ENCODE measurements at places on chromosomes 7 and 10.

- no peak for DNase-seq
These were observed 16.4 kb downstream of the SORCS3 start for GRCh38 chr10:104657457-104657856.

DNA sequence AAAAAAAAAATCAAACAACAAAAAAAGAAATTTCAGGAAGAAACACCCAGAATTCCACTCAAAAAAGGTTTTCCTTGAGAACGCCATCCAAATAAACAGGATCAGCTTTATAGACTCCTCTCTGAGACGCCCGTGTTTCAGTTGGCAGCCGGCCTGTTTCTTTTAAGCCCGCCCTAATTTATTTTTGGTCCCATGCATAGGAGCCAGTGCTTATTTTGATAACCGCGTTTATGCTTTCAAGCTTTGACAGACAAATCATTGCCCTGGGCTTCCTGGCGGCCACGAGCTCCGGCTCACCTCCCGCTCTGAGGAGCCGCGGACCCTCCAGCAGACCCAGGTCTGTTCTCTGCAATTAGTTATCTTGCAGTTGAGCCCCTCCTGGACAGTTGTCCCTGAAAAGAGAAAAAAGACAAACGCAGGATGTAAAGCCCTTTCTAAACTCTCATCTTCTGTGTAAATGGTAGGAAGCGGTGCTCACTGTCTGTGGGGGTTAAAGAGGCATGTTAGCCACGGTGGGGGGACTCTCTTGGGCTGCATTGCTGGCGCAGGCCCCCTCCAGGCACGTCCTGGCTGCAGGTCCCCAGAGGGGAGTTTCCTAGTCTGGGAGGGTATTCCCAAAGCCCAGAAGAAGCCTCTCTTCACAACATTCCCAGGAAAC lies 22.2 kb upstream of the UNCX start:
- no peak for DNase-seq

GRCh38 chr7:141397236-141398163 lies 153.7 kb upstream of the AGK start:
- no peak for DNase-seq

GRCh38 chr7:31114593-31115343 lies 62.7 kb downstream of the ADCYAP1R1 start:
- no peak for DNase-seq

GRCh38 chr7:45937862-45938261 lies 16.8 kb upstream of the IGFBP3 start:
- no peak for DNase-seq

DNA sequence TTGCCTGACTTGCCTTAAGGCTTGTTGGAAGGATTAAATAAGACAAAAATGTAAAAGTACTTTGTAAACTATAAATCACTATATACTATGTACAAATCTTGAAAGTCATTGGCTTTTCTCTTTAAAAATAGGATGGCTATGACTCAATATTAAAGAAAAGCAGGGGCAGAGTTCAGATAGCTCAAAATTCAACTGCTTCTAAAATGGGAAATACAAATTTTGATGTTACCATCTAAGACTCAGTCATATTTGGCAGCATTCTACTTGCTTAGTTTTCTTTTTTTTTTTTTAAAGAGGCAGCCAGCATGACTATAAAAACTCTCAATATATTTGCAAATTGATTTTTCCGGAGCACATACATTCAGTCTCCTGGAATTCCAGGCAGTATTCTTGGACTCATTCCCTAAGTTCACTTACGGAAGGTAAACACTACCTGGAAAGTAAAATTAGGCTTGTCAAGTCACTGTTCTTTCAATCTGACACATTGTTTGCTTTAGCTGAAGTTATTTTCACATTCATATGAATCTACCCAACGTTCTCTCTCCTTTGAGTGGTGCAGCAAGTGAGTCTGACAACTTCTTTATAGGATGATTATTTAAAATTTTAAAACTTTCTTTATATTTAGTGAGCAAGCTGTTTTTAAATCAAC lies 133.8 kb upstream of the CCDC6 start:
- no peak for DNase-seq

DNA sequence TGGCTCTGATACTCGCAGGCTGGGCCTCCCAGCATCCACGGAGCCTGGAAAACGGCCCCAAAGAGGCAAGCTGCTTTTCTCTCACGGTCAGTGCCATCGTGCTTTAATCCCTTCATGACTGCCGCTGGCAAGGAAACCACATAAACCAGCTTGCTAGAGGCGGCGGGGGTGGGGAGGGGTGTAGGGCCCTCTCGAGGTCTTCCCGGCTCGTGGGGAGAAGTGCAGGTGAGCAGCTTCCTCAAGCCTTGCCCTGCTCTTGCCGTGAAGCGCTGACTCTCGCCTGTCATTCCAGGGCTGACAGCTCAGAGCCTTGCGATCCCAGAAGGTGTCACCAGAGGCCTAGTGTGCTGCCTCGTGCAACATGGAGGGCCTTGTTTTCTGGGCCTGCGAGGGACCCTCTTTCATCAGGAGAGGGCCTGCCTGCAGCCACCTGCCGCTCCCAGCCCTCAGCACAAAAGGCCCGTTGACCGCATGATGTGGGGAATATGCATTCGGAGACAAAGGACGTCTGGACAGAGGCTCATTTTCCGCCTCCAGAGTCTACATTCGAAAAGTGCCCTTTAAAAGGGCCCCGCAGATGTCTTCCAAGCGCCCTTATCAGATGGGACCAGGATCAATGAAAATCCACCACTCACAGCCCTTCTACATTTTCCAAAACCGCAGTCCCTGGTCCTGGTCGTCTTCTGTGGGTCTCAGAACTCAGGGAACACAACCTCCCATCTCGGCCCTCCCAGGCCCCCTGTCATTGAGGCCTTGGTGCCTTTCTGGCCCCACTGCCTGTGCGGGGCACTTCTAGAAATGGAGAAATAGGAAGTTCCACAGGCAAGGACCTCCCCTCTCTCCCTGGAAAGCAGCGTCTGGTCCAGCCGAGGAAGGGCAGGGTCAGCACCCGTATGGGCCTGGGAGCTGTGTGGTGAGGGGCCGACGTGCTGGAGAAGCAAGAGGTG lies 58.7 kb downstream of the ZRANB1 start:
- no peak for DNase-seq

DNA sequence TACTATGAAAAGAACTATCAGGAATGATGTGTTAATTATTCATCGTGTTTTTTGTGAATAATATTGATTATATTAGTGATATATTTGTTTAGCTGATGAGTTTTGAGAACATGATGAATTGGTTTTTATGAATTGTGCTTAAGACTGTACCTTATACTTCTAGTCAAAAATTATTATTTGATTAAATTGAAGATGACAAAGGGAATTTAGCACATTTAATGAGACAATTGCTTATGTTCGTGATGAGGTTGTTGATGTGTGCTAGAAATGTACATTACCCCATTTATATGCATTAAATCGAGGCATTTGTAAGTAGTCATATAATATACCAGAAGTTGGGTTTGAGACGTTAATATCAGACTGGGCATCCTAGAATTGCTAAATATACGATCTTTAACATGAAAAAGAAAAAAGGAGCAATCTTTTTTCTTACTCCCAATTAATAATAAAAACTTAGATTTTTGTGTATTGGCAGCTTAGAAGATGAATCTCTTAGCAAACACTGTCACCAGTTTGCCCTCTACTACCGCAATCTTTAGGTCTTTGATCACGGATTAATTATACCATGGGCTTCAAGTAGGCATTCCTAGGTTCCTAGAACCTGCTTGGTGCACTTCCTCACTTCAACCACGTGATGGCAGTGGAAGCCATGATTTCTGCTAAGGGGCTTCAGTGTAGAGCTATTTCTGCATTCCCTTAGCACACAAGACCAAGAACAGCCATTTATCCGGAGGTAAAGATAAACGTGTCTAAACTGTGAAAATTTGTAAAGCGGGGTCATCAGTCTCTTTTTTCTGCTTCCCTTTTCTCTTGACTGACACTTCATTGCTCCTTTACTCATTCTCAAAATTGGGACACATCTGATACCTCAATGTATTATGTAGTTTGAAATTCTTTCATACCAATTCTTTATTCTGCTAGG lies 1.6 kb downstream of the KLHDC10 start:
- peak; percentile 40 for DNase-seq

- no peak for DNase-seq
These were observed 437.9 kb downstream of the TCERG1L start for GRCh38 chr10:130873636-130874035.

DNA sequence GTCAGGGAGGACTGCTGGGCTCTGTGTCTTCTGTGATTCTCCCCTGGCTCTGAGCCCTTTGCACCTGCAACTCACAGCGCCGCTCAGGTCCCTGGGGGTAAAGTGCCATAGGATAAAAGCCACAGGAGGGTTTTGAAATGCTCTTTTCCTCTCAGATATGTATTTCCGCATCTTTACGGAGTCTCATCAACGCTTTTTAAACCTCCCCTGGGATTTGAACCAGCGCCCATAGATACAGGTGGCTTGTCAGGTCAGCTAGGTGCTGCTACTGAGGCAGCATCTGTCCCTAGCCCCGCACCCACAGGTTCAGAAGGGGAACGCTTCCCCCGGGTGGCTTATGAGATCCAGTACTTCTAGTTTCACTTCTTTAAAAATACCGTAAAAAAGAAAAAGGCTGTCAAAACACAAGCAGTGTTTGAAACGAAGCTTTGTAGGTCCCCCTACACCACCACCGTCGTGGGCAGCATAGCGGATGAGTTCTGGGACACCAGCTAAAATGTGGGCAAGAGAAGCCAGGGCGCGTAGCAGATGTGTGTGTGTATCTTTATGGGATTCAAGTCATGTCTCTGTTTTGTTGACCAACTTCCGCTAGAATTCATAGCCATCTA lies 173.5 kb downstream of the CUX1 start:
- no peak for DNase-seq

DNA sequence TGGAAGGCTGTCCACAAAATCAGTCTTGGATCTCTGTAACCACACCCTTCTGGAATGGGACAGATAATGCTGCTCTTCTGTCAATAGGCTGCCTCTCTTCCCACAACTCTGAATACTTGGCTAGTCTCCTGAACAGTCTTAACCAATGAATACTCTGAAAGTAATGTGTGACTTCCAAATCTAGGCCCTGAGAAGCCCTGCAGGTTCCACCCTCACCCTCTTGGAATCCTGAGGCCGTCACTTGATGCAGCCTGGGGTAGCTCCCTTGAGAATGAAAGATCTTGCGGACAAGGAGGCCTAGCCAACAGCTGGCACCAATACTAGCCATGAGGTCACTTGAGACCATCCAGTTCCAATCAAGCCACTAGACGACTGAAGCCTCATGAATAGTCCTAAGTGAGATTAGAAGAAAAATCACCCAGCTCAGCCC lies 109.2 kb downstream of the ARHGAP12 start:
- no peak for DNase-seq

DNA sequence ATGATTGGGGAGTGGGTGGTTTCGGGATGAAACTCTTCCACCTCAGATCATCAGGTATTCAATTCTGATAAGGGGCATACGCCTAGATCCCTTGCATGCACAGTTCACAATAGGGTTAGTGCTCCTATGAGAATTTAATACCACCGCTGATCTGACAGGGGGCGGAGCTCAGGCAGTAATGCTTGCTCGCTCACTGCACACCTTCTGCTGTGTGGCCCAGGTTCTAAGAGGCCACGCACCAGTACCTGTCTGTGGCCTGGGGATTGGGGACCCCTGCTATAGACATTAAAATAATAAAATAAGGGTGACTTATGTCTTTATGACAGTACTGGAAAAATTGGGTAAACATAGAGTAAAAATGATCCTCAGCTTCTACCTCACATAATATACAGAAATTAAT lies 66.1 kb downstream of the SAMD9 start:
- no peak for DNase-seq

GRCh38 chr7:103059471-103059870 lies 15.1 kb downstream of the FBXL13 start:
- DNase-seq: no peak

DNA sequence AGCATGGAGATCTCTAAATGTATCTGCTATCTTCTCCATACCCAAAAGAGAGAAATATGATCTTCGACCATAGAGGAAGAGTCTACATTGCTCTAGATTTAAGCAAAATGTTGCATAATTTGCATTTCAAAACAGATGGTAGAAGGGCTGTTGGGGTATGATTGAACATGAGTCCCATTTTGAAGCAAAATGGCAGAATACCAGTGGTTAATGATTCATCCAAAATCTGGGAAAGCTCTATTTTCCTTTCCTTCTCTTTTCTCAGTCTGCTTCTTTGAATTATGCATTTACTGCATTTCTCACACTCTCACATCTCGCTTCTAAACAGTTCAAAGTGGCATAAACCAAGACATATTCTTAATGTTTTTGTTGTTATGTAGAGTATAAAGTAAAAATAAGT lies 178.5 kb downstream of the MACC1 start:
- no peak for DNase-seq

DNA sequence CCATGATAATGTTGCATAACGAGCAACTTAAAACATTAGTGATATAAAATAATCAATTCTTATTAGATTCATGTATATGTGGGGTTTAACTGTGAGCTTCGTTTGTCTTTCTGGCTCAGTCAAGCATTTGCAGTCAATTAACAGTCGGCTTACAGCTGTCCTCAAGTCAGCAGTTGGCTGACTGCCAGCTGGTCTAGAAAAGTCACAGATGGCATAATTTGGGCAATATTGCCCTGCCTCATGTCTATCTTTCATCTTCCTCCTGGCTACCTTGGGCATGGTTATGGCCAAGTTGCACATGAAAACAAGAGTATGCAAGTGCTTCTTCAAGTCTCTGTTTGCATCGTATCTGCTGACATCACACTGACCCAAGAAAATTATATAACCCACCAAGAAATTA lies 186.1 kb upstream of the ZWINT start:
- no peak for DNase-seq

DNA sequence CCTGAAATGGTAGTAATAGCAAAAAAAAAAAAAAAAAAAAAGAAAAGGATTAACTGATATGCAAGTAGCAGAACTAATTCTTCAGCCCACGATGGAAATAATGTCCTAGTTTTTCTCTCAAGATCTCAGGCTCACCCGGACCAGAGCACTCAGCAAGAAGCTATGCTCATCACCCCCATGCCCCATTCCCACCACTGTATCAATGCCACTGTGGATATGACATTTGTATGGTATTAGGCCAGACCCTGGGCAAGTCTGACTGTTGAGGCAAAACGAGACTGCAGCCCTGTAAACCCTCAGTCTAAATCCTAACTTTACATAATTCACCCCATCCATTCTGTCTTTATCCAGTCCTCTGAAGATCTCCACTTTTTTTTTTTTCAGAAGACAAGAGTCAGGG lies 186.1 kb upstream of the KLF14 start:
- no peak for DNase-seq

GRCh38 chr10:130404476-130405055 lies 268.4 kb downstream of the GLRX3 start:
- DNase-seq: no peak

DNA sequence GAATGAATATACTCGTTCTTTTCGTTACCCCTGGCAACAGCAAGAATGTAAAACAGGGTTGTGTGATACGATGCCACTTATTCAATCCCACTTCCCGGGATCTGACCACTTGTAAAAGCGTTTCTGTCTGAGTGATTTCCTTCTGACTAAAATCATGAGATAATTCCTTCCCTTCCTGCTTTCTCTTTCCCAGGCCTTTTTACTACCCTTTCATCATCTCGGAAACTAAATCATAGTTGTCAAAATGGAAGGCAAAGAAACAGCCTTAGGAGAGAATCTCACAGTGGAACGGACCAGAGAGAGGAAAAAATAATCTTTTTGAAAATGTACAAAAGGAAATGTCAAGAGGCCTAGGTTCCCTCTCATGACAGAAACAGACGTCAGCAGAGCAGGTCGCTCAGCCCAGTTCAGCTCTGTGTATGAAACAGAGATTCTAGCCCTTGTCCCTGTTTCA lies 29.8 kb downstream of the DIP2C start:
- no peak for DNase-seq

Measured in activated CD4-positive, alpha-beta T cell treated with anti-CD3 and anti-CD28 coated beads, Interleukin-2, amount 50 U/mL, for 4 hours (primary cell).